ENCODE measurements at places on chromosomes 5 and 9. TPM values are rescaled to one million over a fixed set of nuclear protein-coding genes. Genes with fewer than 3 reads are reported as not detected.

Gene NR2F1
- not detected for total RNA-seq

Gene PCBD2
- 7.2 TPM for total RNA-seq

- no peaks in the 10 kb centered on the region for H3K36me3 ChIP-seq
- H3K4me1 ChIP-seq = no peaks in the 10 kb centered on the region
- no peak overlapping the region for H3K27ac ChIP-seq
- H3K4me3 ChIP-seq = no peak overlapping the region
- no peaks in the 10 kb centered on the region for H3K27me3 ChIP-seq
These were observed 132.2 kb downstream of the EBF1 start for GRCh38 chr5:158967541-158967940.

GRCh38 chr9:34575862-34576596 is 13.5 kb downstream of the CNTFR start:
- peaks cover 32% of the 10 kb centered on the region for H3K4me1 ChIP-seq
- H3K27me3 ChIP-seq = peaks cover 56% of the 10 kb centered on the region
- H3K36me3 ChIP-seq = no peaks in the 10 kb centered on the region
- no peak overlapping the region for H3K27ac ChIP-seq
- no peak overlapping the region for H3K4me3 ChIP-seq

GRCh38 chr9:111922324-111923013 is 25.9 kb downstream of the UGCG start:
- H3K4me3 ChIP-seq = no peak overlapping the region
- H3K27ac ChIP-seq = no peak overlapping the region
- no peaks in the 10 kb centered on the region for H3K4me1 ChIP-seq
- peaks cover 4% of the 10 kb centered on the region for H3K36me3 ChIP-seq
- DNase-seq = no peak

Data from H1 (cell line).